ENCODE measurements at places on chromosomes 16 and 17. TPM values are rescaled to one million over a fixed set of nuclear protein-coding genes. Genes with fewer than 3 reads are reported as not detected.

Gene PERCC1
- total RNA-seq: not detected

Gene LDHD
- total RNA-seq: 1.5 TPM

- no peak for DNase-seq
Observed at GRCh38 chr17:42845918-42846593, 1.7 kb downstream of the AOC2 start.

DNA sequence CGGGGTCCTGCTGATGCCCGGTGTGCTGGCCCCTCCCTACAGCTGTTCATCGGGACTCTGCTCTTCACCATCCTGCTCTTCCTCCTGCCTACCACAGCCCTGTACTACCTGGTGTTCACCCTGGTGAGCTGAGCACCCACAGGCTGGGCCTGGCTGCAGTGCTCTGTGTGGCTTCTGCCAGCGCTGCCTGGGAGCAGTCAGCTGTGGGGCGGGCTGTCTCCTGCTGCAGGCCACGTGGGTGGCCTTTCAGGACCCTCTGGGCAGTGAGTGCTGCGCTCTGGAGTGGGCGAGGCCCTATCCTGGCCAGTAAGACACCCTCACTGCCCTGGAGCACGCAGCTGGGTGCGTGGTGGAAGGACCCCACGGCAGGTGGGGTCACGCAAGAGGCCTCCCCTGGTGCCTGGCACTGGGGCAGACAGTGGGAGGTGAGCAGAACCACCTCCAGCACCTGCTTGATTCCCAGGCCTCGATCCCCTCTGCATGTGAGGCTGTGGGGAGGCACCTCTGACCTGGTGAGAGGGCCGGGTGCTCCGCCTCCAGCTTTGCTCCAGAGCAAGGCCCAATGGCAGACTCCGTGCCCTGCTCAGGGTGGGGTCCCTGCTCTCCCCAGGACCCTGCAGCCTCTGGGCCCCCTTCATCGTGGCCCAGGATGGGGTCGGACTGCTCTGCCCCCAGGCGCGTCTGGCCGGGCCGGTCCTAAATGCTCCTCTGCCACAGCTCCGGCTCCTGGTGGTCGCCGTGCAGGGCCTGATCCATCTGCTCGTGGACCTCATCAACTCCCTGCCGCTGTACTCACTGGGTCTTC lies 9.5 kb upstream of the RAB40C start:
- DNase-seq: no peak

GRCh38 chr17:48012654-48013053 lies 24.9 kb downstream of the COPZ2 start:
- no peak for DNase-seq

DNA sequence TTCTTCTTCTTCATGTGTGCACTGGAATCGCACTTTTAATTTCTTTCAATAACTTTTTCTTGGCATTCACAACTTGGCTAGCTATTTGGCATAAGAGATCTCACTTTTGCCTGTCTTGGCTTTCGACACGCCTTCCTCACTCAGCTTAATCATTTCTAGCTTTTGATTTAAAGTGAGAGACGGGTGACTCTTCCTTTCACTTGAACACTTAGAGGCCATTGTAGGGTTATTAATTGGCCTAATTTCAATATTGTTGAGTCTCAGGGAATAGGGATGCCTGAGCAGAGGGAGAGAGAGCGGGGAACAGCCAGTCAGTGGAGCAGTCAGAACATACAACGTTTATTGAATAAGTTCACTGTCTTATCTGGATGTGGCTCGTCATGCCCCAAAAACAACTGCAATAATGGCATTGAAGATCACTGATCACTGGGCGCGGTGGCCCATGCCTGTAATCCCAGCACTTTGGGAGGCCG lies 200.3 kb downstream of the SEC14L1 start:
- no peak for DNase-seq
